Stimulated activated naive B cell treated with anti-CD40 and anti-IgM and Interleukin-4, amounts not matched to agents 10 μg/mL and 1 μg/mL and 100 μg/mL, for 72 hours (primary cell): ENCODE measurements at places on chromosomes 6 and 20.

DNA sequence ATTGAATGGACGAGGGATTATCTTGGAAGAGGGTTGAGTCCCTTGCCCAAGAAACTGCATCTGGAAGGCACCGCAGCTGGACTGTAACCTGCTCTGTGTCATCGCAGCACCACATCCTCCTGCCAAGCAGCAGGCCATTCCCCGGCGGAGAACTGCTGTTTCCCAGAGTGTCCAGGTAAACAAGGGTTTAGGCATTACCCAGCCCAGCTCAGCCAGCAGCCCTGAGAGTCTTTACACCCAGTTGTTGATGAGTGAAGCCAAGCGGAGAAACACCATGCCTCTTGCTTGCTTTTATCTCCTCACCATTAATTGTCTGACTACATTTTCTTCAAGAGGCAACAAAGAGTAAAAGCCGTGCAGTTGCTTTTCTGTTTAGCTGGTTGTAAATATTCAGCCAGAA, 104.1 kb downstream of the CDH4 start:
- no peak for DNase-seq

- no peak for DNase-seq
Measured at GRCh38 chr6:149593408-149593807, 27.2 kb downstream of the GINM1 start.

- no peak for DNase-seq
Measured at GRCh38 chr6:15058200-15059061, 187.4 kb upstream of the JARID2 start.

DNA sequence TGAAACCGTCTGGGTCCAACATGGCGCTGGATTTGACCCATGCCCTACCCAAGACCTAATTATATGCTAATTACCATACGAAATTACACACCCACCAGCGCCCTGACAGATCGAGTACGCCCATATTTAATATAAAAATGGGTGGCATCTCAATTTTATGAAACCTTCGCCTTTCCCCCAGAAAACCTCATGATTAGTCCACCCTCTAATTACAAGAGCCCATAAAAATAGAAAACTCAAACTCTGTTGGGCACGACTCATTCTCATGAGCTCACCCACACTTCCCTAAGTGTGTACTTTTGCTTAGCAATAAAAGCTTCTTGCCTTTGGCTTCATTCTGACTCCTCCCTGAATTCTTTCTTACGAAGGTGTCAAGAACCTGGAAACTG, 136.4 kb downstream of the OR2B2 start:
- DNase-seq: no peak

DNA sequence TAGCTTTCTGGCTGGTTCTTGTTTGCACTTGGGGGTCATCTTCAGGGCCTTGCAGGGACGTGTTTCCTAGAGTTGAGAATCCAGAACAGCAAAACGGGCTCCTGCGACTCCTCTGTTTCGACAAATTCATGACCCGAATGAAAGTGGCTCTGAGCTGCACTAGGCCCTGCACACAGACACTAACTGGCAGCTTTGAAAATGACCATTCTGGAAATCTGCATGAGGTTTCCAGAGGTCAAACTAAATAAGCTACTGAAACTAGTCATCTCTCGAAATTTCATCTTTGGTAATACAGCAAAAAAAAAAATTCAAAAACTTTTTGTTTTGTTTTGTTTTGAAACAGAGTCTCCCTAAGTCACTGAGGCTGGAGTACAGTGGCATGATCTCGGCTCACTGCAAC, 15.5 kb upstream of the BMP7 start:
- no peak for DNase-seq

DNA sequence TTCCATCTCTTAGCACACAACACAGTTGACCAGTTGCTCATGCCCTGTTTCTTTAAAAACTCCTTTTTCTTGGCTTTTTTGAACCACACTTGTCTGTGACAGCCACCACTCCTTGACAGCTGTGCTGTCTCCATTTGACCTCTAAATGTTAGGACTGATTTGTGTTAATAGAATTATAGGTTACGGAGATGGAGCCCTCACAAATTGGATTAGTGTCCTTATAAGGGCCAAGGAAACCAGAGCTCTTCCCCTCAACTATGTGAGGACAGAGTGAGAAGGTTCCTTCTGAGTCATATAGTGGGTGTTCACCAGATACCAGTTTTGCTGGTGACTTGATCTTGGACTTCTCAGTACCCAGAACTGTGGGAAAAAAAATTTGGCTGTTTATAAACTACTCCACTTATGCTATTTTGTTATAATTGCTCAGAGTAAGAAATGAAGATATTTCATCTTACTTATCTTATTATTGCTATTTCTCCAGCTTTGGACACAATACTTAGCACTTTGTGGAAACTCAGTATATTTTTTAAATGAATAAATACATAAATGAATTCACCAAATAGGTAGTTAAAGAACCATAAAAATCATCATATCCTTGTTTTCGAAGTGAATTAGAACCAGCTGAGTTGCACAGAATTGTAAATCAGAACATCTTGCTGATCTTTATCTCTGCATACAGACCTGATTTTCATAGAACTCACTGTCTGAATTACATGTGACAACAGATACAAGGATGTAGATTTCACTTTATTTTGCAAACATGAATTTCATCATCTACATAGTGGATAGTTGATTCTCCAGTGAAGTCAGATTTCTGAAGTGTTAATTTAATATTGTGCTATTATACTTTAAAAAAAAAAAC, 598.5 kb upstream of the IRAK1BP1 start:
- DNase-seq: no peak

DNA sequence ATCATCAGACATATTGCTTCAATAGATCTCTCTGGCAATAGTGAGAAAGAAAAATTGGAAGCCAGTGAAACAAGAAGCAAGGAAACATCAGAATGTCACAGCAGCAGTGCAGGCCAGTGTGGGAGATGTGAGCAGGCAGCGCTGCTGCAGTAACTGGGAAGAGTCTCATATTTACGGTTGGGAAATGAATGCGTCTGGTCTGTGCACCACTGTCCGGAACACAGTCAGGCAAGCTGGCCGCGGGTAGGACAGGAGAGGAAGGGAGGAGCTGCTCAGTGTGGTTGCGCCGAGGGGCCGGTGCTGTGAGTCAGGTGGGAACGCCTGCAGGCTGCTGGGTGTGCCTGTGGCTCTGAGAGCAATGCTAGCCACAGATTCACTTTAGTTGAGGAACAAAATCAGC, 6.4 kb upstream of the PSMG4 start:
- no peak for DNase-seq

GRCh38 chr6:99521633-99522151, 6.5 kb upstream of the USP45 start:
- no peak for DNase-seq

GRCh38 chr20:57030611-57031600, 235.5 kb downstream of the BMP7 start:
- DNase-seq: no peak

DNA sequence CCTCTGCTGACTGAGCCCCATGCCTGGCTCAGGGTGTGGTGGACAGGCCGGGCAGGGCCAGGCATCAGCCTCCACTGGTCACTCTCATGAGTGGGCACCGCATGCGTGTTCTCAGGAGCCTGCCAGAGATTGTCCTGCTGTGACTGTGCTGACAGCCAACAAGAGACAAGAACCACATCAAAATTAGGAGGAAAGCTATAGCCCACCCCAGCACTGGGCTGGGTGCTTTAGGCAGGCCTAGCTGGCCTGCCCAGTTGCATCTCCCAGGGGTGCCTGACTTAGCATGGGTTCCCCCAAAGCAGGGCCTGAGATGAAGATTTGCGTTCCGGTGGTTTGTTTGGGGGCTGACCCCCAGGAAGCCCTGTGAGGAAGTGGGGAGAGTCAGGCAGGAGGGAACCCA, 53.9 kb downstream of the LINC00237 start:
- DNase-seq: no peak
